Left ventricle myocardium superior (tissue), 1 donor: ENCODE measurements at places on chromosomes 2 and 18. TPM values are rescaled to one million over a fixed set of nuclear protein-coding genes. Genes with fewer than 3 reads are reported as not detected.

The LGALSL gene
- total RNA-seq, result 5.8 TPM

The GALNT14 gene
- total RNA-seq, result 0.45 TPM

The UPP2 gene
- not detected for total RNA-seq

The GAD1 gene
- total RNA-seq, result not detected

The IL36B gene
- total RNA-seq, result not detected

The MDH1 gene
- total RNA-seq, result 1,473 TPM

The SLC30A3 gene
- total RNA-seq, result 9.4 TPM

The PPIL3 gene
- total RNA-seq, result 23.2 TPM

The FAM124B gene
- 1.2 TPM for total RNA-seq

The ARHGEF4 gene
- 3.8 TPM for total RNA-seq

The PTPRM gene
- 100 TPM for total RNA-seq

The PARD3B gene
- 6.5 TPM for total RNA-seq

The LHCGR gene
- 0.10 TPM for total RNA-seq

The EVA1A gene
- 0.94 TPM for total RNA-seq

The BCL2 gene
- total RNA-seq, result 7.7 TPM

The RAB17 gene
- 3.2 TPM for total RNA-seq

The NXPH2 gene
- total RNA-seq, result not detected

The HOXD3 gene
- total RNA-seq, result 0.27 TPM

The LCT gene
- not detected for total RNA-seq

The C1QL2 gene
- not detected for total RNA-seq

The KLHL30 gene
- total RNA-seq, result 22.0 TPM

The CDH2 gene
- 321 TPM for total RNA-seq

The TMEM178A gene
- total RNA-seq, result 3.2 TPM

The GBX2 gene
- total RNA-seq, result not detected

The HADHB gene
- 1,919 TPM for total RNA-seq

The COLEC11 gene
- 2.1 TPM for total RNA-seq

The CD207 gene
- total RNA-seq, result not detected

The OR6B2 gene
- not detected for total RNA-seq

The DAW1 gene
- not detected for total RNA-seq

The COLEC12 gene
- total RNA-seq, result 8.3 TPM
